ENCODE measurements at places on chromosomes 16 and 17.
A peak's percentile ranks its signal among the peaks of the same experiment; 100 is the strongest.

DNA sequence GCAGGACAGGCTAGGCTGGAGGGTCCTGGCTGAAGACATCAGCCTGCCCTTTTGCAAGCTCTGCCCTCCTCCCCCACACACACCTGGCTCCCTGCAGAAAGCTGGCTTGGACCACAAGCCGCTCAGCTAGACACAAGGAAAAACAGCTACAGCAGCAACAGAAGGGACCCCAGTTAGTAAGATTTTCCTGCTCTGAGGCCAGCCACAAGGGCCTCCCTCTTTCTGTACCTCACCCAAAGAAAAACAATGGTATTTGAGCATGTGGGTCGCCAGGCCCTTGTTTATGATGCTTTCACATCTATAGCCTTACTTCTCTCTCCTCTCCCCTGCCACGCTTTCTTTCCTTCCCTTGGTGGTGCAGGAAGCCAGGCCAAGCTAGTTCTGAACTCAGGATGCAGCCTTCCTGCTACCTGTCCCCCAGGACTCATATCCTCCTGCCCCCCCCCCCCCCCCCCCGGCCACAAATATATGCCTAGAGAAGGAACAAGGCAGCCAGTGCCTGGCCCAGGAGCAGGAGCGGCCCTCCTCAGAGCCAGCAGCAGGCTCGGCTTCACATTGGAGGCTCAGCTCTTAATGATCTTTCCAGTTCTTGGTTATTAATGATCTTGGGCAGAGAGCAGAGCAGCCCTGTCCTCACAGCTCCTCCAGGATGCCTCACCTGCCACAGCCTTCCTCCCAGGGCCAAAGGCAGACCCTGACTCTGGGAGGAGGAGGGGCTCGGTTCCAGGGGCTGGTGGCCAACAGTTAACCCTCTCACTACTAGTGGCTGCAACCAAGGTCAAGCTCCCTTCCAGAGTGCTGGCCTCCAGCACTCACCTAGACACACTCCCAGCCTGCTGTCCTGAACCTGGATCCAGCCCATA lies 19.5 kb downstream of the GRIN2C start:
- DNase-seq: no peak

GRCh38 chr16:1308036-1308976 lies 1.1 kb upstream of the UBE2I start:
- DNase-seq: no peak

DNA sequence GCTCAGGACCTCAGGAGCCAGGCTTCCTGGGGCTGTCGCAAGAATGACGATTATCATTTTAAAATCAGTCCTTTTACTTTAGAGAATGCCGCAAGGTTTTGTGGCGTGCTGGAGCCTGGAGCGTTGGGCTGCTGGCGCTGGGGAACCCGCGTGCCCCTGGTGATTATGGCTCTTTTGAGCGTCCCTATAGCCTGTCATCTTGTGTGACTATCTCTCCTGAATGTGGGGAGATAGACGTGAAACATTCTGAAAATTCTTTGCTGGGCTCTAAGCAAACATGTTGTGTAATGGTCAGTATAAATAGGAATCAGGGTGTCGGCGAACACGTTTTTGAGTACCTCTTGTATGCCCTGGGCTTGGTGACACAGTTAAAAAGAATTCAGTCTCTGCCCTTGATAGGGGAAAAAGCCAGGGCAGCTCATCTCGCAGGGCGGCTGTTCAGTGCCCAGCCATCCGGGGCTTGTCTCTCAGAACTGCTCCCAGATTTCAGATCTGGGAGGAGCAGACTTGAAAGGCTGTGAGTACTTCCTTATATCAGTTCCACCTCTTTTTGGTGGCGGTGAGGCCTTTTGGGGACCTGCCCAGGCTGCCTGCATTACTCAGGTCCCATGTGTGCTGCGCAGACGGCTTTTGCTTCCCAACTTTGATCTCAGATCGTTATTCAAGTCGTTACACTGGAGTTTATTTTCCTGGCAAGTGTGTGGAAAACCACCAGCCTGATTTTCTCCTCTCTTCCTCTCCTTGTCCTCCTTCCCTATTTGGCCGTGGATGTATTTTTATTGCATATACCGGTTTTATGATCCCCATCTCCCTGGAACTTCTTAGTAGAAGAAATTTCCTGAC lies 973 bp downstream of the SLC7A6 start:
- peak; percentile 64 for DNase-seq

DNA sequence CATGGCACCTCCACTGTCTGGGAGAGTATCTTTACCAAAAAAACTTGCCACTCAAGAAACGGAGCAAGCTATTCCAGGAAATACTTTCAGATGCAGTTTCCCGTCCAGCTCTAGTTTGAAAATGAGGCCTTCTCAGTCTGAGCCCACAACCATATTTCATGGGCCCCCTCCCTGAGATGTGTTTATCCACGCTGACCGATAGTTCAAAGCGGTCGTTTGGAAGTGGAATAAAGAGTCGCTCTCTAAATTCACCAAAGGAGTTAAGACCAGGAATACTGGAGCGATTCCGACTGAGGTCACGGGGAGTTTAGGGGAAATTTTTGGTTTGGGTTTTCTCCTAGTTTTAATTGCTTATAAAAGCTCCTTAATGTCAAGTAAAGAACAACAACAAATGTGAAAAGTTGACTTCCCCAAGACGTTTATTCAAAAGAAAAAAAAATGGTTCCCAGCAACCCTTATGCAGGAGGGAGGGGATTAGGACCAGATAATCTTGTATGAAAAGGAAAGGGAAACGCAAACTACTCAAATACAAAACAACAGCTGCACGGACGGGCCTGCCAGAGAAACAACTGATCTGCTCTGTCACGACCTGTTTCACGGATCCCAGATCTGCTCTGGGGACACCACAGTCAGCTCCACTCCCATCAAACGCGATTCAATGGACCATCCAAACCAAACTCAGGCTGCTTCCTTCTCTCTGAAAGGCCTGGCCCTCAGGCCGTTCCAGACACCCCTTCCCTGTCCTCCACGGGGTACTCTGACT lies 77.1 kb downstream of the MRM3 start:
- no peak for DNase-seq

GRCh38 chr16:76343769-76344168 lies 66.6 kb downstream of the CNTNAP4 start:
- DNase-seq: no peak

DNA sequence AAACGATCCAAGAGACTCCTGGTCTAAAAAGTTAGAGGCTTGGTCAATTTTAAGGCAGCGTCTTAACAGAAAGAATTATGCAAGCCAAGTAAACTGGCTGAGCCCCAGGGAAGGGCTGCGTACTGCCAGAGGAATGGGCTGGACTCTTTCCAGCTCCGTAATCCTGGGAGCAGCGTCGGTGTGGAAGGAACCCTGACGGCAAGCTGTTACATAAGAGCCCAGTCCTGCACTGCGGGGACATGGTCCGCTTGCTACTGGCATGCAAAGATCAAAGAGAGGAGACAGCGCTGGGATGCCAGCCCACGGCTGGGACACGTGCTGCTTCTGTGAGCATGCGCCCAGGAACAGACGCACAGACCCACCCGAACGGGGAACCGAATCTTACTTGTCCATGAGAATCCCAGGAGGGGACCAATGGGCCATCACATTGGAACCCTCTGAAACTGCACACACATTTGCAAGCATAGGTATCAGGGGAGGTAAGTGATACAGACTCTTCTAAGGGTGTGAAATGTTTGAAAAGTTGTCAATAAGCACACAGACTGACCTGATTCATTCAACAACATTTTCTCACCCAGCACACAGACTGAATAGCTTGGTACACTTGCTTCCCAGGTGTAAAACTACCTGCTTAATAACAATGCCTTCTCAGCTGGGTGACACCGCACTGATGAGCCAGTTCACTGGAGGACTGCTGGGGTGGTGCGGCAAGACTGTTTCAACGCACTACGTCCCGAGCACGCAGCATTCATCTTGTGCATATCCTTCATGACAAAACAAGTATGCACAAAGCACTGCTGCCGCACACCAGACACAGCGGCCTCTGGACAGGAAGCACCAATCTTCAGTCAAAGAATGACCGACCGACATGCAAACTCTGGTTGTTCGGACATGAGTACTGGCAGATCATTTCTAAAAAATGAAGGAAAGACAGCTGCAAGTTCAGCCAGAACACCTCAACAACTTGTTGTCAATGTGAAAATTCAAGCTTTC lies 94.9 kb downstream of the ANKRD11 start:
- DNase-seq: no peak

DNA sequence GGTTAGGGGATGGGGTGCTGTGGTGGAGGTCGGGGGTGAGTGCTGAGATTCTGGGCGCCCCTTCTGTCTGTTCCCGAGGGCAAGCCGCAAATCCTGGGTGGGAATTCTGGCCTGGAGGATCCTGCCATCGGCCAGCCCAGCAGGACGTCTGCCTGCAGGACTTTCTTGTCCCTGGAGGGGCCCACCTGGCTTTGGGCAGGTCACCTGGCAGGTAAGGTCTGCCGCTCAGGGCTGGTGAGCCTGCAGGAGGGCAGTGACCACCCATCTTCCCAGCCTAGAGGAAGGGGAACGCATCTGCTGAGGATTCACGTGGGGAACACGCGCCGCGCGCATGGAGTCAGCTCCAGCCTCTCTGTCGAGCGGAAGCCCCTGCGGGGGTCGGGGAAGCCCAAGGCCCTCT lies 5.4 kb downstream of the RNF222 start:
- DNase-seq: no peak

DNA sequence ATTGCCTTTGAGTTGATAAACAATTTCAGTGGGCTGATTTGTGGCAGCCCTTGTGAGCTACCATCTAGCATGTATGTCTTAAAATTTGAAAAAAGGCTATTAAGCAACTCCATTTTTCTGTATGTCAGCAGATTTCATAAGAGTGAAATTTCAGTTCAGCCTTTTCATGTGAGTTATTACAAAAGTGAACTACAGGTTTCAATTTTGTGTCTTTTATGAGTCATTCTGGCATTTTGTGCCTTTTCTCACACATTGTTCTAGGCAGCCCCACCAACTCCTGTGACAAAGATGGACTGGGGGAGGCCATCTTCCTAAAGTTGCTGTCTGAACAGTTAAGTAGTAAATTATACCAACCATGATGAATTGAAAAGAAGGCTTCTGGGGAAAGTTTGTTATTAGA lies 52.1 kb downstream of the USP10 start:
- peak; percentile 86 for DNase-seq

GRCh38 chr16:19757762-19758595 lies 39.9 kb downstream of the IQCK start:
- peak; percentile 18 for DNase-seq

DNA sequence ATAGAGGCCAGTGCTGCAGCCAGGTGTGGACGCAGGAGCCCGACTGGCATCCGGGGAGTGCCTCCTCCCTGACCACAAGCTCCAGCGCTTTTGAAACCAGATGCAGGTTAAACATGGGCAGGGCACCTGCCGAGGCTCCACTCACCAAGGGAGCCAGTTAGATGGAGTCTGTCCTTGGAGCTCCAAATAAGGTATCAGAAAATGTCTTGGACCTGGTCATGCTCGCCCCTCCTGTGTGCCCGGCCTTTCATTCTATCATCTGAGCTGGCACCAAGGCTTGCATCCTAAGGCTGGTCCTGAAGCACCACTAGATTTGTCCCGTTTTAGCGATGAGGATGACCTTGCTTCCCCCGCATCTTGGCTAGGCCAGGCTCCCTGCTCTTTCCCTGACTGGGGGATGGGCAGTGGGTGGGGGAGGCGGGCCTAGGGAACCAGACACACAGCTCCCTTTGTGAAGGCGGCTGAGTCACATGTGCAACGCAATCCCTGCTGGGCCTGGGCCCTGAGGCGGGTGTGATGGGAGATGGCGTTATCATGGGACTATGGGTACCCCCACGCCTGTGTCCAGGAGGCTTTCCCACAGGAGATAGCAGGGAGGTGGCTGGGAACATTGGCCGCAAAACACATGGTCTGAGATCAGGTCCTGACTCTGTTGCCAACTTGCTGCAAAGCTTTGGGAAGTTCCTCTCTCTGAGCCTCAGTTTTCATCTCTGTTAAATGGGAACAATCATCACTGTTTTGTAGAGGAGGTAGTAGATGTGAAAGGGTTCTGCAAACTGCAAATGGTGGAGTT lies 5.0 kb upstream of the ADGRG1 start:
- no peak for DNase-seq
